GM23248 (cell line): ENCODE measurements at places on chromosomes 7 and 10. TPM values are rescaled to one million over a fixed set of nuclear protein-coding genes. Genes with fewer than 3 reads are reported as not detected.

Gene FAM20C
- 13.5 and 13.8 TPM in 2 replicates for polyA plus RNA-seq

Gene SP4
- polyA plus RNA-seq: 2.1 and 2.3 TPM in 2 replicates

Gene METTL27
- polyA plus RNA-seq: 6.0 and 6.5 TPM in 2 replicates

Gene PPRC1
- 19.5 and 22.6 TPM in 2 replicates for polyA plus RNA-seq

DNA sequence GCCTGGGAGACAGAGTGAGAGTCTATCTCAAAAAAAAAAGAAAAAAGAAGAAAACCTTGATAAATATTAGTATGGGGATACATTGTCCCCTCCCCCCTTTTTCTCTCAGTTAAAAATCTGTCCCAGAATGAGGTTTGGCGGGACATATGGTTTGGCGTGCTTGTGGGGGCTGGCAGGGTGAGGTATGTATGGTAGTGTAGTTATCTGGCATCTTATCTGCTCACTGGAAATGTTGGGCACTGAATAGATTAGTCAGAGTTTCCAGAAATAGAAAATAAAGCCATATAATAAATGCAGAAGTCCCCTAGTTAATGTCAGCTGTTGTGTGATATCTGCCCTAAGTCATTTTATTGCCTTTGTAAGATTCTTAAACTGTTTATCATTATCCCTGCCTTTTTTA lies 397.5 kb upstream of the GALNT17 start:
- DNase-seq: peak; percentile 30

- no peak for DNase-seq
These were observed 16.3 kb upstream of the CHST12 start for GRCh38 chr7:2386964-2387669.

DNA sequence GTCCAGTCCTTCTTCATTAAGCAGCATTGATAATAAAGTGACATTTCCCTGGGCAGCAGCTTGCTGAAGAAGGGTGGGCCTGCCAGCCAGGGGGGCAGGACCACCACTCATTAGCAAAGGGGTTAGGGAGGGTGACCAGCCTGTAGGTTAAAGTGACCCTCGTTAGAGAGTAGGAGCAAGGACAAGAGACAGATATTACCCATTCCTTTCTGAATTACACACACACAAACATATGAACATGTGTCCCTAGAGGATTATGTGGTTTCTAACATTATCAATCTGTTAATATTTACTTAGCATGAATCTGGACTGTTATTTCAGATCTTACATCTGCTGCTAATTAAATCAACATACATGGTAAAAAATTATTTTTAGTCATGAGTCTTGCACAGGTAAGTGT lies 88.9 kb downstream of the CTTNBP2 start:
- DNase-seq: no peak
